Thyroid gland (tissue), 4 donors: ENCODE measurements at places on chromosomes 3 and 15. TPM values are rescaled to one million over a fixed set of nuclear protein-coding genes. Genes with fewer than 3 reads are reported as not detected.

DNA sequence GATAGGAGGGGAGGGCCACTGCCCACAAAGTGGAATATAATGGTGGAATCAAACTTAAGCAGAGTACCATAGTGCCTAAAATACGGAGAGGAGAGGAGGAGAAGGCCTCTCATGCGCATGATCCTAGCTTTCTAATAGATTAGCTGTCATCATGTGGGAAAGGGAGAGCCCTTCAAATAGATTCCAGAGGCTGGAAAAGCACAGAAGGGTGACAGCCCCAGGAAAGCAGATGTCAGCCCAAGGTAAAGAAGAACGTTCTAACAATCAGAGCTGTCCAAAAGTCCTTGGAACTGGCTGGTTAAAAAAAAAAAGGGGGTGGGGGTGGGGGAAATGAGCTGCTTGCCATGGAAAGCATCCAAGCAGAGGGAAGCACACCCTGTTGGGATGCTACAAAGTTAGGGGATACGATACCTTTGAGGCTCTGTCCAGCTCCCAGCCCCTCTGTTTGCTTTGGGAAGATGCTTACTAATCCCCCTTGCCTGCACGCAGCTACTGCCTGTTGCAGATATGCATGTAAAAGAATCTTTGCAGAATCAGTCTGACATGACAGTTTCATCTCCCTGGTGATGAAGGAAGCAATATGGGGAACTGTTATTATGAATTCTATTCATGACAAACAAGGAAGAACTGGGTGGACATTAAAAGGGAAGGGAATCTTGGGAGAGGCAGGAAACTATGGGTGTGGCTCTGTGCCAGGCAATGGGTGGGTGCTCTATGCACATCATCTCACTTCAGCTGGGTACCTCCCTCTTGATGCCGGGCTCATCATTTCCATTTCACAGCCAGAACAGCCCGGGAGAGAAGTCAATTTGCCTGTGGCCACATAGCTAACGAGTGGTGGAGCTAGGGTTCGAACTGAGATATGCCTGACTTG, 10.1 kb upstream of the LMCD1 start:
- no peaks in the 10 kb centered on the region for H3K36me3 ChIP-seq
- no peaks in the 10 kb centered on the region for H3K27me3 ChIP-seq
- DNase-seq, result peak; percentile 10
- no peak overlapping the region for H3K27ac ChIP-seq
- peaks cover 10% of the 10 kb centered on the region for H3K4me1 ChIP-seq
- no peak overlapping the region for H3K4me3 ChIP-seq

DNA sequence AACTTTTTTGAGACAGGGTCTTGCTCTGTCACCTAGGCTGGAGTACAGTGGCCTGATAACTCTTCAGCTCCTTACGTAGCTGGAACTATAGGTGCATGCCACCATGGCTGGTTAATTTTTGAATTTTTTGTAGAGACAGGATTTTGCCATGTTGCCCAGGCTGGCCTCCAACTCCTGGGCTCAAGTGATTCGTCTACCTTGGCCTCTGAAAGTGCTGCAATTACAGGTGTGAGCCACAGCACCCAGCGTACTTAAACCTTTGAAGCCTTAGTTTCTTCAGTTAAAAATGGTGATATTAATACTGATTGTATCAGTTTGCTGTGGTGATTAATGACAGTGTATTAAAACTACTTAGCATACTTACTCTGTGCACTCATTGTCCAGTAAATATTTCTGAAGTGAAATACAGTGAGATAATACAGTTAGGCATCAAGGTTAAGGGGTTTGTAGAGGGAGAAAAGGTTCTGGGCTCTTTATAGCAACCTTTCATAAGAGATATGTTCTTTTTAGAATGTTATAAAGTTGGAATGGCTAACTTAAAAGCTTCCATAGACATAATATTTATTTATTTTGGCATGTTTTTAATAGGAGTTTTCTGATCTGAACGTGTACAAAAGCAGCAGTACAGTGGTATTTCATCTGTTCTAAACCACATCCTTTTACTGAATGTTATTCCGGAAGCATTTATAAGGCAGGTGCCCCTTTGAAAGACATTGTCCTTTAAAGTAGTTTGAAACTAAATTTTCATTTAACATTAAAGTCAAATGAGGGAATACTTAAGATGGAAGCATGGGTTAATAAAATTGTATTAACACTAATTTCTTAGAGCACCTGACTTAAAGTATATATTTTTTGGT, 23.6 kb downstream of the NCK1 start:
- H3K27ac ChIP-seq, result no peak overlapping the region
- DNase-seq, result no peak
- no peaks in the 10 kb centered on the region for H3K36me3 ChIP-seq
- H3K4me1 ChIP-seq, result no peaks in the 10 kb centered on the region
- H3K27me3 ChIP-seq, result no peaks in the 10 kb centered on the region

The PLS1 gene
- 13.3 TPM for total RNA-seq

DNA sequence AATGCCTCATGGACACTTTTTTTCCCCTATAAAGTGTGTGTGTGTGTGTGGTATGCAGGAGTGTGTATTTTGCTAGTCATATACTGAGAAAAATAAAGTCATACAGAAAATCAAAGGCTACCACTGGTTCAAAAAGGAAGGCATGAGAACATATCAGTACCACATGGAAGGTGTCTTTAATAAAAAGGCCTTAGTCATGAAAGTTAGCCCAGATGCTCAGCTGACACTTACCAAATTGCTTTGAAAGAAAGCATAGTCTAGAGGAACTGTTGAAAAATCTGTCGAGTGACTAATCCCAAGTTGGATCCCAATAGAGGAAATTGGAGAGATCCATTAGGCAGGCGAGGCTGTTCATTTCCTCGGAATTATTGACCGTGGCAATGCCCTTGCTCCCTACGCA, 432.9 kb upstream of the CFAP20DC start:
- no peak for DNase-seq
- H3K27ac ChIP-seq, result no peak overlapping the region
- H3K4me3 ChIP-seq, result no peak overlapping the region

GRCh38 chr15:89104172-89104564, 15.9 kb downstream of the ABHD2 start:
- no peaks in the 10 kb centered on the region for H3K36me3 ChIP-seq
- no peak for DNase-seq
- H3K27ac ChIP-seq, result no peak overlapping the region
- H3K4me1 ChIP-seq, result no peaks in the 10 kb centered on the region
- H3K4me3 ChIP-seq, result no peak overlapping the region

DNA sequence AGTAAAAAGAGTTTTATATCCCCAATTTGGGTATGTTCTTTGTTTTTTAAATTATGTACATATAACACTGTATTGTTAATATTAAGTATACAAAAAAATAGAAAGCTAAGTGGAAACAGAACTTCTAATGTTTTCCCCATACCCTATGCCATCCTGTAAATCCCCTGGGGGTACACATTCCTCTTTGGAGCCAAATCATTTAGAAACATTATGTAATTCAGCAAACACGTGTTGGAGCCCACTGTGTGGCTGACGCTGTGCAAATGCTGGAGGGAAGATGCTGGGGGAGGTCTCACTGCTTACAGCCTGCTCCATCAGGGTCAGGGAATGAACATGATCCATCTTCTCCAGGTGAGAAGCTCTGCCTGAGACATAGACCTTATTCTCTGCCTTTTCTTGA, 52.8 kb downstream of the CRTC3 start:
- H3K27me3 ChIP-seq, result no peaks in the 10 kb centered on the region
- no peak overlapping the region for H3K4me3 ChIP-seq
- DNase-seq, result no peak
- no peaks in the 10 kb centered on the region for H3K36me3 ChIP-seq
- H3K4me1 ChIP-seq, result peaks cover 38% of the 10 kb centered on the region
- H3K27ac ChIP-seq, result no peak overlapping the region

GRCh38 chr3:11661827-11662226, 18.1 kb upstream of the VGLL4 start:
- peaks cover 7% of the 10 kb centered on the region for H3K4me1 ChIP-seq
- H3K4me3 ChIP-seq, result no peak overlapping the region
- H3K27me3 ChIP-seq, result no peaks in the 10 kb centered on the region

GRCh38 chr3:114863848-114864247, 283.2 kb downstream of the ZBTB20 start:
- no peaks in the 10 kb centered on the region for H3K36me3 ChIP-seq
- H3K27me3 ChIP-seq, result no peaks in the 10 kb centered on the region
- no peak overlapping the region for H3K4me3 ChIP-seq
- H3K4me1 ChIP-seq, result peaks cover 5% of the 10 kb centered on the region
- H3K27ac ChIP-seq, result no peak overlapping the region
